Activated naive CD8-positive, alpha-beta T cell treated with anti-CD3 and anti-CD28 coated beads, Interleukin-2, amount 10 ng/mL, durations not matched to agents 7 days and 5 days (primary cell): ENCODE measurements at places on chromosomes 3 and 15. TPM values are rescaled to one million over a fixed set of nuclear protein-coding genes. Genes with fewer than 3 reads are reported as not detected.

DNA sequence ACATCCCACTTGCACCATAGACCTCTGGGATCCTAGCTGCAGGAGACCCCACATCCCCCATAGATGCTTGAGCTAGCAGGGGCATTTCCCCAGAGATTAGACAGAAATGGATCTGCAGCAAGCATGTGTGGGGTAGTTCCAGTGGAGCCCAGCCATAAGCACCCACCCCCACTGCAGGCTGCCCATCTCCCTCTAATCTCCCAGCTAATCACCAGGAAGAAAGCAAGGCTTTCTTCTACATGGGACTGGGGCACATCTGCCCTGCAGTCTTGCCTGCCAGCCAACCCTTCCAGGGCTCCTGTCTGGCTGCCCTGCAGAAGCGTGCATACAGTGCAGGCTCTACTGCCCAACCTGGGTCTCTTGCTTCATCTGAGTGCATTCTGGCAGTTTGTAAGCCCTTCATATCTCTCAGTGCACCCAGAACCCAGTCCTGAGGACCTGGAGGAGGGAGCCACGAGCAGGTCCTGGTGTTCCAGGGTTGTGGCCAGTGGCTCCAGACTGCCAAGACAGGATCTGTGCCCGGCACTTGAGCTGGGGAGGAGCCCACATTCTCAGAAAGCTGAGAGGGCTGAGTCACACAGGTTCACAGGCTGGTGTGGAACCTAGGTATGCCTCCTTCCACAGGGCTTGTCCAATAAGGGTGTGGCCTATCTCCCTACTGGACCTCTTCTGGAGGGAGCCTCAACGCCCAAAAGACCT, 49.9 kb upstream of the IGSF11 start:
- no peak for DNase-seq

DNA sequence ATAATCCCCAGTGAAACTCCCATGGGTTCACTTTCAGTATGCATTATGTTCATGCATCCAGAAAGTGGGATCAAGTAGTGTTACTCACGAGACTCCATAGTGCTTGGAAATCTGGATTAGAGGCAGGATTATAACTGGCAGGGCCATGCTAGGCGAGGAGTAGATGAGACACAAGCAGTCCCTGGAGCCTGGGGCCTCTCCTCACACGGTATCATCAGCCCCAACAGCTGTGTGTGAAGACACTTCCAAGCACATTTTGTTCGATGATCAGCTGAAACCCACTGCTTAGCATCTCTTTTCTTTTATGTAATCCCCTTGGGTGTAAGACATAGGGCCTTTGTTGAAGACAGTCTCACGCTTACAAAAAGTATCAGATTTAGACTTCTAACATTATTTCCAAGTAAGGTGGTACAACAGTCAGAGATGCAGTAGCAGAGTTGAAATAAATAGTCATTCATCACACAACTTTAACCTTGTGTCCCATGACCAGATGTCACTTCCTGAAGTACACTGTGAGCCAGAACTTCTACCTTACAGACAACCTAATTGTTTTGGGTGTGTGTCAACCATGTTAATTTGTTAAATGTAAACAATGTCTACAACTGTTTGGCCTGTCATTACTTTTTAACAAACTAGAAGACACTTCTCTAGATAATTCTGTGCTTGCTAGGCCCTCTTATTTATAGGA, 116.9 kb downstream of the GADL1 start:
- no peak for DNase-seq

Gene SAMD7
- not detected for total RNA-seq

DNA sequence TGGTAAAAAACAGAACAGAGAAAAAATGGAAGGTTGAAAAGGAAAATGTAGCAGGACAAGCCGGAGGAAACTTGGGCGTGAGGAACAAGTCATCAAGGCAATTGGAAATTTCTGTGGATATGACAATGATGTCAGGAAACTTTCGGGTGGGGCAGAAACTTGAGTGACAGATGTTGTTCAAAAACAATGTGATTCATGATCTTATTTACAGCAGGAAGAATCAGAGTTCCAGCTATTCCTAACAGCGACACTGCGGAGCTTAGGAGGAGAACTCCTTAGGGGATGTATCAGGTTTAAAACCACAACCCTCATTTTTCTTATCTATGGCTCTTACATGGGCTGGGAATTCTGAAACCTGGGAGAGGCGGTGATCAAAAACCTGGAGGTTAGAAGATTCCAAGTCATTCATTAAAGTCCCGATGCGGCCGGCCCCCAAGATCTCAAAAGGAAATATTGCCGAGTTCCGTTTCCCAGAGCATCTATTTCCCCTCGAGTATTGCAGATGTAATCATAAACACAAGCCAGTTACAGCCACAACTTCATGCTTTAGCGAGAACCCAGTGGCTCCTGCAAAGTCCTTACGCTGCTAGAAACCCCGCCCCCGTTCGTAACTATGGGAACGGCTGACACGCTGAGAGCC, 659 bp upstream of the ARRDC4 start:
- DNase-seq = no peak

GRCh38 chr3:45606991-45607712, 12.6 kb downstream of the LIMD1 start:
- DNase-seq = no peak

GRCh38 chr3:125186261-125186787, 26.2 kb downstream of the SLC12A8 start:
- no peak for DNase-seq

Gene PLSCR2
- not detected for total RNA-seq

Gene ACSBG1
- total RNA-seq = 0.25 TPM

GRCh38 chr3:140365872-140366697, 311.8 kb upstream of the TRIM42 start:
- no peak for DNase-seq

Gene ZNF35
- total RNA-seq = 5.4 TPM

Gene MKRN3
- total RNA-seq = 3.0 TPM

Gene C3orf22
- total RNA-seq = not detected

- no peak for DNase-seq
Observed at GRCh38 chr3:31067004-31067403, 172.5 kb upstream of the GADL1 start.

Gene AADACL2
- total RNA-seq = not detected

GRCh38 chr3:170804078-170804477, 65.9 kb downstream of the RPL22L1 start:
- DNase-seq = no peak

DNA sequence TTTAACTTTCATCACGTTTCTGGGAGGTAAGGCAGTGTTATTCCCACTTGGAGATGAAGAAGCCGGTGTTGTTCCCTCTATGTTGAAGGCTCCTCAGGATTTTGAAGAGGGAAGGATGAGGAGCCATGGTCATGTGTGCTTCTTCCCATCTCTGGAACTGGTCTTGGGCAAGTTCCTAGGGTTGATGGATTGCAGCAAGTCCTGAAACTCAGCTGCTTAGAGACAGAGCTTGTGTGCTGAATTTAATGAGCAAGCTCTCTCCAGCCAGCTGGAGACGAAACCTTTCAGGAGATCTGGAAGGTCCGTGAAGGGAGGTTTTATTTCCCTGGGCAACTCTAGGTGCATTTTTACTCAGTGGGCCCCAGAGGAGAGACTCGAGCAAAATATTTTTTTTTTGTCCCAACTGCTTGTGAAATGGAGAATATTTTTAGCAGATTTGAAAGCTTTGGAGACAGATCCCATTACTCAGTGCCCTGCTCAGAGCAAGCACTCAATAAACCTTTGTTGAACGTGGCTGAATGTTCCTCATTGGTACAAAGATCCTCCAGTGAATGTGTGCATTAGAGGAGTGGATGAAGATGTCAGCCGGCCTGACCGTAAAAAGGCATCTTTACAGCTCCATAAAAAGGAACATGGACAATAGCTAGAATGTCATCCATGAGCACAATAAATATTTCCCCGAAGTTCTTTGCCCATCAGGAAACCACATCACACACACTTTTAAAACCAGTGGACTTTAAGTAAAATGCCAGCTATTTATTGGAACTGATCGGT, 55.6 kb upstream of the RGMA start:
- no peak for DNase-seq

DNA sequence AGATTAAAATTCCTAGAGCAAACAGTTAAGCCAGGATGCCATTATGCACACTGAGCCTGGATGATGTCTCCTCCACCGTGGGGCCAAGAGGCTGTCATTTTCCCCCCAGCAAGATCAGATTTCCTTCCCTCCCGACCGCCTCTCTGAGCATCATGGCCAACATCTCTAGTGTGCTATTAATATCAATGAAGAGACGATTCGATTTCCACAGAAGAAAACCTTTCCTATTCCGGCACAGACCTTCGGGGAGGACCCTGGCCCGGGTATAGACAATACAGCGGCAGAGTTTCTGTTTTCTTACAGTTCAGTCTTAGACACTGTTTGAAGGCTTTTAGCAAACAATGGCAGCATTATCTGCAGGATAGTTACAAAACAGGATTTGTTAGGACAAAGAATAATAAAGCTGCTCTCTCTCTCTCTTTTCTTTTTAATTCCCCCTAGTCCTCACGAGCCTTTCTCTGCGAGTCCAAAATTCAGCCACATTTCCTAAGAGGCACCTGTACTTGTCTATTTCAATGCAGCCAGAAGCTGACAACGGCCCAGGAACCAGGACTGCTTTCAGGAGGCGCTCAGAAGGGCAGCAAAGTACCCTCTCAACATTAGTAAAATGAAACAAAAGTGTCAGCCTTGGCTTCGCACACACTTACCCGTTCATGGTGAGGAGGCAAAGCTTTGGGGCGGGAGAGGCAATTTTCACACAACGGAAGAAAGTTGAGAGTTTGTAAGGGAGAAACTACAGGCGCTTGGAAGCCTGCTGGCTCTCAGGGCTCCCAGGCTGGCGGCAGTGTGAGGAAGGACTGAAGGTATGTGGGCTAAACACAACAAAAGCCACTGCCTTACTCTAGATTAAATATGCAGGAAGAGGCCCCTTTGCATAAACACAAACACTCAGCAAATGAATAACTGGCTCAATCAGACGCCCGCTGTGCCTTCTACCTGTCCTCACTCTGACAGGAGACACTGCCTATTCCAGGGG, 278.0 kb downstream of the FOXP1 start:
- peak; percentile 53 for DNase-seq

DNA sequence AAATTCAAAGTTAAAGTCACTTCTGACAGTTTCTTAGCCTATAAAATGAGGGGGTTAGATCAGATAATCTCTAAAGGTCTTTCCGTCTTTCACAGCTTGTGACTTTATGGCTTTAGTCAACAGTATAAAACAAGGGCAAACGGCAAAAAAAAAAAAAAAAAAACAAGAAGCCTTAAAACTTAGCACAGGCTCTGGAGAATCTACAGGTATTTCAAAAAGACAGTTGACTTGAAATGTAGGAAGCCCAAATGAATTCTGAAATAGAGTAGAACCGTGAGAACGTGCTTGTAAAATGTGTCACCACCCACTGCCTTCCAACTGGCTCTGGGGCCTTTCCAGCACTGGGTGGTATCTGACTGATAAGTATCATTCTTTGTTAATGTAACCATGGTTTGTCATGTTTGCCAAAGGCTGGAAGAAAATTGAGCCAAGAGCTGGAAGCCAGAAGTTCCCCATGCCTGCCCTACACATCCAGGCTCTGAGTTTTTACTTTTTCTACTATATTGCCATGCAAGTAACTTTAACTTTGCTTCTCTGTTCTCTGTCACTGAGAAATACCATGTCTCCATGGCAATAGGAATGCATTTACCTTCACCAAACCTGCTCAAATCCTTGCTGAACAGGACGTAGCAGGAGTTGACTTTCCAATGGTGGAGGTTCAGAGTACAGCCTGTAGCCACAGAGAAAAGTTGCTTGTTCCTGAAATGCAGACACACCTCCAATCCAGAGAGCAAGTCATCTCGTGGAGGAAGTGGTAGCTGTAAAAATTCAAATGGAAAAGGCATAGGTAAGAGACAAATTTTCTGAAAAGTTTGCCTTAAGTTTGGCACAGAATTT, 35.8 kb upstream of the THSD4 start:
- DNase-seq = no peak

- DNase-seq = no peak
Observed at GRCh38 chr3:149547413-149547812, 72.9 kb downstream of the TM4SF4 start.

DNA sequence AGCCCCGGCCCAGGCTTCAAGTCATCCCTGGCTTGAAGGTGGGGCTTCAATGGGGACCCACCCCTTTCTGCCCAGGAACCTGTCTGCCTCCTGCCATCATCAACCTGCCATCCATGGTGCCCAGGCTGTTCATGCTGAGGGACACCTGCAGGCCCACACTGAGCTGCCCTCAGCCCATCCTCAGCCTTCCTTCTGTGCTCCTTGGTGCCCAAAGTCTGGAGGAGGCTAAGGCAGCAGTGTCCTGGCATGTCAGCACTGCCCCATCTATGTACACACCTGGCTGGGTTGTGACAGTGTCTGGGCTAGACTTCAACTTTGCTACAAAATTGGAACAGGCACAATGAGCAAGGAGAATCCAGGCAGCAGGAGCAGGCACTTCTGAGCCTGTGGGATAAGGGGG, 745.3 kb upstream of the EPHA6 start:
- no peak for DNase-seq

DNA sequence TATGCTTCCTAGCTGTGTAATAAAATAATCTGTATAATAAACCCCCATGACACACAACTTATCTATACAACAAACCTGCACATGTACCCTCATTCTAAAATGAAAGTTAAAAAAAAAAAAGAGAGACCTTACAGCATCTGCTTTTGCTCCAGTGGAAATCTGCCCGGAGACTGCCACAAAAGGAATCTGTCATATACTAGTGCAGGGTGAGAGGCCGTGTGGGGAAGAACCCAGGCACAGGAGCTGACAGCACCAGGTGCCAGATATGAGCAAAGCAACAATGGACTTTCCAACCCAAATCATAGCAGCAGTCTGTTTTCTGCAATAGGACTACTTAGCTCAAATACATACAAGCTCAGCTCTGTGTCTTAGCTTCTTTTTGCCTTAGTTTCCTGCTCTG, 346.5 kb downstream of the ROBO1 start:
- DNase-seq = no peak

DNA sequence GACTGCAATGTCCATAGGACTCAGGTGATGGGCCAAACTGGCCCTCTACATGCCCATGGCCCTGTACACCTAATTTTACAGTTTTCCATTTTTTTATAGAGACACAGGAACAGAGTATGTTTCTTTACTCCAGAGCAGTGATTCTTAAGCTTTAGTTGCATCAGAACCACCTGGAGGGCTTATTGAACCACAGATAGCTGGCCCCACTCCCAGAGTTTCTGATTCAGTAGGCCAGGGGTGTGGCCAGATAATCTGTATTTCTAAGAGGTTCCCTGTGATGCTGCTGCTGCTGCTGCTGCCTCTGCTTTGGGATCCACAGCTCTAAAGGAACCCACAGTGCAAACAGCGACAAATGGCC, 5.1 kb downstream of the RBP1 start:
- DNase-seq = no peak

Gene LDHAL6B
- not detected for total RNA-seq

Gene CYP1A2
- not detected for total RNA-seq

DNA sequence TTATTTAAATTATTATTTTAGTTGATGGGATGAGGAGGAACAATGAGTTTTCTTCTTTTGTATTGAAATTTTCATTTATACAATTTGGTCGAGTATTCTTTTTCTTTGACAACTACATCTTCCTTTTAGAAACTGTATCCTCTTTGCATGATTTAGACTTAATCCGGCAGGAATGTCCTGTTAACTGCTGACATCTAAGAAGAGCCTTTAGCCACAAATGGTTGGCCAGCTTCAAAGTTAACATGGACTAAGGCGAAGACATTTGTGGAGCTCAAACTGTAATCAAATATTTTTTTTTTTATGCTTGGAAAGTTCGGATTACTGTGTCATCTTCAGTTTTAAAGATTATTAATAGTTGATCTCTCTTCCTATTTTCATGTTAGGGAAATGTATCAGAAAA, 43.2 kb downstream of the RIOX2 start:
- no peak for DNase-seq

Gene UTS2B
- total RNA-seq = not detected

- no peak for DNase-seq
Observed at GRCh38 chr3:131731709-131732108, 228.9 kb upstream of the MRPL3 start.
